ENCODE measurements at places on chromosomes 4 and X. TPM values are rescaled to one million over a fixed set of nuclear protein-coding genes. Genes with fewer than 3 reads are reported as not detected.

Gene GLOD5
- total RNA-seq: not detected

Gene P2RY8
- not detected for total RNA-seq

Gene PCDH7
- total RNA-seq: 10.3 TPM

Gene GAB3
- 0.62 TPM for total RNA-seq

Gene CT55
- total RNA-seq: not detected

Gene CCDC120
- total RNA-seq: 0.69 TPM

Gene XIAP
- 29.8 TPM for total RNA-seq

Gene TLL1
- not detected for total RNA-seq

Gene AKAP14
- total RNA-seq: not detected

Gene CT45A1
- not detected for total RNA-seq

Gene S100P
- total RNA-seq: not detected

Gene STBD1
- total RNA-seq: 3.3 TPM

Gene PASD1
- total RNA-seq: not detected

Gene PRICKLE3
- total RNA-seq: 15.4 TPM

Gene MAGEB10
- total RNA-seq: not detected

Gene KIAA1210
- total RNA-seq: not detected

Gene MAGEA8
- not detected for total RNA-seq

Gene USP26
- not detected for total RNA-seq
